Ascending aorta (tissue), 2 donors: ENCODE measurements at places on chromosomes 5 and 9.
A peak's percentile ranks its signal among the peaks of the same experiment; 100 is the strongest.

GRCh38 chr9:8494571-8494970 lies 695.0 kb upstream of the DMAC1 start:
- no peak overlapping the region for H3K27ac ChIP-seq
- H3K27me3 ChIP-seq: no peaks in the 10 kb centered on the region
- no peaks in the 10 kb centered on the region for H3K4me1 ChIP-seq
- no peaks in the 10 kb centered on the region for H3K36me3 ChIP-seq

DNA sequence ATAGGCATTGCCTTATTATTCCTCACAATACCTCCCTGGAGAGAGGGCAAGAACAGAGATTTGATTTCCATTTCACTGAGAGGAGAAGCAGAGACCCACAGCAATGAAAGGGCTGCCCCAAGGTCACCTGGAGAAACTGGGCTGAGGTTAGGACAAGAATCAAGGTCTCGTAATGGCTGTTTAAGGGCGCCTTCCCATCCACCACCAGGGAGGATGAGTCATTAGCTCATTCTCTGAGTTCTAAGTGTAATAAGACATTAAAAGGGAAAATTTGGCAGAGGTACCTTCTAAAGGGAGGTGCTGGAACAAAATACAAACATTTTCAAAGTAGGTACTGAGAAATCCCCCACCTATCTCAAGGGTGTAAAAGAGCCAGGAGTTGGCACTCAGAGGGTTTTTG lies 52.6 kb upstream of the TCERG1 start:
- H3K27me3 ChIP-seq: no peaks in the 10 kb centered on the region
- no peak for DNase-seq
- H3K4me3 ChIP-seq: no peak overlapping the region
- H3K27ac ChIP-seq: no peak overlapping the region
- H3K4me1 ChIP-seq: no peaks in the 10 kb centered on the region

- H3K4me1 ChIP-seq: no peaks in the 10 kb centered on the region
- no peaks in the 10 kb centered on the region for H3K36me3 ChIP-seq
- DNase-seq: no peak
Observed at GRCh38 chr5:33737697-33738096, 154.1 kb downstream of the ADAMTS12 start.

- H3K4me3 ChIP-seq: no peak overlapping the region
- no peaks in the 10 kb centered on the region for H3K4me1 ChIP-seq
- H3K27ac ChIP-seq: no peak overlapping the region
- DNase-seq: no peak
- no peaks in the 10 kb centered on the region for H3K36me3 ChIP-seq
Observed at GRCh38 chr5:53922508-53923498, 362.4 kb downstream of the NDUFS4 start.

DNA sequence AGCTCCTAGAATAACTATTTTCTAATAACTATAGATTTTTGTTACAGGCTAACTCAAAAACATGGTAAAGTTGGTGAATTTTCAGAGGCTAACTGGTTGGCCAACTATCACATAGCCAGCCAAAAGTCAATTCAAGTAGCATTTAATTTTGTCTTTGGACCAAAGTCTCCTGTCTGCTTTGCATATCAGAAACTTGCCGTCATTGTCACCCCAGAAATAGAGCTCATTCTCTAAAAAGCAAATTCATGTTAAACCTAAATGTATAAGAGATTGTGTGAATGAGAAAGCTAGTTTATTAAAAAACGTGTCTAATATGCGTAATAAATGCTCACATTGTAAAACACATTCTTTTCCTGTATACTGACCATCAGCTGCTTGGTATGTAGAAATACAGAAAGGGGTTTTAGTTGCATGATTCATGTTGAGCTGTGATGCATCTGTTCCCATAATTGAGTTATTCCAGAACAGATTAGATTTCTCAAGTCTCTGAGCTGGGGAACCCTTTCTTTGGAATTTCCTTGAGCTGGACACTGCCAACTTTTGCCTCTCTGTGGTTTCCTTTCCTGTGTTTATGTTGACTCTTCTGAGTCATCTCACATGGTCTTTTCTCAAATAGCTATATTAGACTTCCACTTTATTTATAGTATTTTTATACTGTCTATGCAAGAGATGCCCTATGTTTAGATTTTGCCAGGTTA lies 7.3 kb downstream of the SRFBP1 start:
- no peak overlapping the region for H3K4me3 ChIP-seq
- no peaks in the 10 kb centered on the region for H3K36me3 ChIP-seq

GRCh38 chr5:12316812-12317211 lies 412.6 kb upstream of the CTNND2 start:
- DNase-seq: no peak
- H3K4me3 ChIP-seq: no peak overlapping the region
- H3K4me1 ChIP-seq: no peaks in the 10 kb centered on the region
- H3K27ac ChIP-seq: no peak overlapping the region
- no peaks in the 10 kb centered on the region for H3K36me3 ChIP-seq

- H3K36me3 ChIP-seq: no peaks in the 10 kb centered on the region
- H3K27ac ChIP-seq: no peak overlapping the region
- no peaks in the 10 kb centered on the region for H3K4me1 ChIP-seq
Observed at GRCh38 chr9:94086486-94087345, 2.5 kb downstream of the PTPDC1 start.

GRCh38 chr5:68818057-68818695 lies 275.6 kb upstream of the SLC30A5 start:
- no peak overlapping the region for H3K27ac ChIP-seq
- H3K4me1 ChIP-seq: no peaks in the 10 kb centered on the region
- no peaks in the 10 kb centered on the region for H3K27me3 ChIP-seq
- no peaks in the 10 kb centered on the region for H3K36me3 ChIP-seq
- DNase-seq: no peak

GRCh38 chr5:38816083-38817030 lies 29.5 kb upstream of the OSMR start:
- H3K4me3 ChIP-seq: no peak overlapping the region
- H3K36me3 ChIP-seq: peaks cover 3% of the 10 kb centered on the region
- DNase-seq: no peak
- H3K4me1 ChIP-seq: no peaks in the 10 kb centered on the region

- no peaks in the 10 kb centered on the region for H3K27me3 ChIP-seq
- no peaks in the 10 kb centered on the region for H3K36me3 ChIP-seq
- no peak overlapping the region for H3K4me3 ChIP-seq
- H3K4me1 ChIP-seq: no peaks in the 10 kb centered on the region
- no peak for DNase-seq
- no peak overlapping the region for H3K27ac ChIP-seq
Observed at GRCh38 chr5:132797651-132798050, 15.5 kb upstream of the SOWAHA start.

GRCh38 chr9:96327694-96328352 lies 25.8 kb upstream of the HSD17B3 start:
- H3K36me3 ChIP-seq: peaks cover 2% of the 10 kb centered on the region
- no peak overlapping the region for H3K27ac ChIP-seq
- DNase-seq: peak; percentile 71
- H3K4me3 ChIP-seq: no peak overlapping the region
- no peaks in the 10 kb centered on the region for H3K27me3 ChIP-seq
- H3K4me1 ChIP-seq: no peaks in the 10 kb centered on the region

DNA sequence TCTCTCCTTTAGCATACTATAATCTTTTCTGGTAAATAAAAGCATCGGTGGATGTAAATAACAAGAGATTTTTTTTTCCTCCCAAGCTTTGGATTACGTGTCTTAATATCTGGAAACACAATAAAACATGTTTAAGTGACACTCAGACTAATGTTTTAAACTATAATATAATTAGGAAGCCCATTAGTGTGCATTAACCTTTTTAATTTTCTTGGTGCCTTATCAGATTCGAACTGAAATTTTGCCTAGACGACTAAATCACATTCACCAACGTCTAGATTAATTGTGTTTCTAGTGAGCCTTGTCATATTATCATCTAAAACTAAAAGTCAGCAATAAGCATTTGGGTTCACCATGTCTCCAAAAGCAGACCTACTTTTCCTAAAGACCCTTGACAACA lies 110.2 kb downstream of the CDH6 start:
- no peaks in the 10 kb centered on the region for H3K4me1 ChIP-seq
- H3K36me3 ChIP-seq: peaks cover 3% of the 10 kb centered on the region
- H3K27ac ChIP-seq: no peak overlapping the region

DNA sequence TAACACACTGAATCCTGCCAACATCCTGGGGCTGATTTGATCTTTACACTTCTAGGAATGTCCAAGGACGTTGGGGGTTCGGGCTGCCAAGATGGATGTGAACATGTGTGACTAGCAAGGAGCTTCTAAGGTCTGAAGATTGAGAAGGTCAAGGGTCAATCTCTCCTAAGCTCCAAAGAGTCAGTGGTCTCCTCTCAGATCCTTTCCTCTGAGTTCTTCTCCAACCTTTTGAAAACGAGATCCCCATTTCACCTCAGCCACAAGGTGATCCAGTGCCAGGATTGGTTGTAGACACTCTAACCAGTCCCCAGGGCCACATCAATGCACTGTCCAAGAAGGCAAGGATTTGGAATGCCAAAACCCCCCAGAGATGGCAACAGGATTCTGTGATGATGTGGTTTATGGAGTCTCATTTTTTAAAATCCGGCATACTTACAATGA lies 266.8 kb downstream of the NDUFS4 start:
- H3K36me3 ChIP-seq: no peaks in the 10 kb centered on the region
- H3K4me1 ChIP-seq: no peaks in the 10 kb centered on the region
- no peaks in the 10 kb centered on the region for H3K27me3 ChIP-seq
- H3K27ac ChIP-seq: no peak overlapping the region
- no peak for DNase-seq

- H3K27ac ChIP-seq: no peak overlapping the region
- H3K27me3 ChIP-seq: no peaks in the 10 kb centered on the region
- no peaks in the 10 kb centered on the region for H3K4me1 ChIP-seq
- DNase-seq: no peak
- peaks cover 83% of the 10 kb centered on the region for H3K36me3 ChIP-seq
Observed at GRCh38 chr5:31496891-31497290, 35.0 kb downstream of the DROSHA start.

DNA sequence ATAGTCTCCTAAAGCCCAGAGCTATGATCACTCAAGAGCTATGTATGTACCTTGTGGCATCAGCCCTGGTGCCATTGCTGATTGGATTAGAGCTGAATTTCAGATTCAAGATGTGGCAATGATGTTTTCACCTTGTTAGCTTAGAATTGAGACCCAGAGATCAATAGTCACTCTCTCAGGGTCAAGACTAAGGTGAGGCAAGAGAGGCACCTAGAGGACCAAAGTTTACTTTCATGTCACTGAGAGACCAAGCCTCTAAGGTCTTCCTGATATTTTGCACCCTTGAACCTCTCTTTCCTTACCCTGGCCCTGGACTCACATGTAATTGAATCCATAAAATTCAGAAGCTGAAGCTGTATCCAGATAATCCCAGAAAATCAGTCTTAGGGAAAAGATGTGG lies 42.8 kb downstream of the BAAT start:
- H3K4me1 ChIP-seq: no peaks in the 10 kb centered on the region
- no peak overlapping the region for H3K27ac ChIP-seq
- H3K4me3 ChIP-seq: no peak overlapping the region
- DNase-seq: no peak

GRCh38 chr9:120873512-120873911 lies 3.5 kb downstream of the PHF19 start:
- H3K4me3 ChIP-seq: no peak overlapping the region
- DNase-seq: no peak
- H3K27me3 ChIP-seq: no peaks in the 10 kb centered on the region
- peak overlapping the region; percentile 11 for H3K27ac ChIP-seq
- peaks cover 22% of the 10 kb centered on the region for H3K36me3 ChIP-seq
- H3K4me1 ChIP-seq: peaks cover 19% of the 10 kb centered on the region

GRCh38 chr5:8470489-8470888 lies 601.5 kb downstream of the MTRR start:
- no peak overlapping the region for H3K4me3 ChIP-seq
- no peak overlapping the region for H3K27ac ChIP-seq
- H3K4me1 ChIP-seq: no peaks in the 10 kb centered on the region
- no peak for DNase-seq
- H3K36me3 ChIP-seq: no peaks in the 10 kb centered on the region
- no peaks in the 10 kb centered on the region for H3K27me3 ChIP-seq

GRCh38 chr9:85534340-85534739 lies 207.4 kb downstream of the AGTPBP1 start:
- no peaks in the 10 kb centered on the region for H3K27me3 ChIP-seq
- peaks cover 2% of the 10 kb centered on the region for H3K4me1 ChIP-seq
- H3K27ac ChIP-seq: no peak overlapping the region
- H3K4me3 ChIP-seq: no peak overlapping the region

DNA sequence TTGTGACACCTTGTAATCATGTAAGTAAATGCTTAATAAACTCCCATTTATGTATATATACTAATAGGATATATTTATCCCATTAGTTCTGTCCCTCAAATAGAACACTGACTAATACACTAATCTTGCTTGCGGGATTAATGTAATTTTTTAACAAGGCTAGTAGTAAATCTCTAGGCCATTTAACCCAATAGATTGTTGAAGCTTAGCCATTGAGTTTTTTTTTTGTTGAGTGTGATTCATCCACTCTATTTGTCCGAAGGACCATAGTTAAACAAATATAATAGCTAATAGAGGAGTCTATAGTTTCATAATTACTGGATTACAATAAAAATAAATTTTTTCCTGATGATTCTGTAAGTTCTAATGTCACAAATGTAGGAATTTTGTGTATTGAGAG lies 474.4 kb downstream of the CDH9 start:
- H3K27me3 ChIP-seq: no peaks in the 10 kb centered on the region
- H3K4me3 ChIP-seq: no peak overlapping the region
- H3K27ac ChIP-seq: no peak overlapping the region
- no peaks in the 10 kb centered on the region for H3K4me1 ChIP-seq
- no peak for DNase-seq
- no peaks in the 10 kb centered on the region for H3K36me3 ChIP-seq

DNA sequence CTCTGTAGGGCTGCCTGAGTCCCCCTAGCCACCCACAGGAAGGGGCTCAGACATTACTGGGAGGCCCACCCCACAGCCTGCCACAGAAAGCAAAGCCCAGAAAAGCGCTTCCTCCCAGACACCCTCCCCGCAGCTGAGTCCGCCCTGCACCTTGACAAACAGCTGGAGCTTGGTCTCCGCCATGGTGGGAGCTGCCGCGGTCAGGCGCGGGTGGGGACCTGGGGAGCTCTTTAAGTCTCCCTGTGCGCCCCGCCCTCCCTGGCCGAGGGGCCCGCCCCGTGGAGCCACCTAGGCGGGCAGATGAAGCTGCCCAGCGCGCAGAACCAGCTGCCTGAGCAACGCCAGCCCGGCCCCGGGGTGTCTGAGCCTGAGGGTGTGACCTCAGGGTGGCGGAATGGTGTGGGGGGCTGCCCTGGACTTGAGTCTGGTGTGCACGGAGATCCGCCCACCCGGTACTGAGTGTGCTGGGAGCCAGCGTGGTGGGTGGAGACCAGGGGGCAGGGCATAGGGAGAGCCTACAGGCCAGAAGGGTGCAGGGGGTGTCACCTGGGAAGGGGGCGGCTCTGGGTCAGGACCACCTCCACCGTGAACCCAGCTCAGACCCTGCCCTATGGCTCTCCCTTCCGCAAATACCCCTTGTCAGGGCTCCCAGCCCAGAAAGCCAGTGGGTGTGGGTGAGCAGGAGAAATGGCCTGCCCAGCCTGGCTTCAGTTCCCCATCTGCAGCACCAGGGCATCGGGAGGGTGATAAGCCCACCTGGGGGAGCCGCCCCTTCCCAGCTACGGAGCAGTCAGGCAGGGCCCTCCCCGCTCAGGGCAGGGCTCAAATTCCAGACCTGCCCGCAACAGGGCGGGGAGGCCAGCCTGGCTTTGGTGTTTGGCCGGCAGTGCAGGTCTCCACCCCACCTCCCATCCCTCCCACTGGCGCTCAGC lies at the start of gene CLIC3:
CLIC3 (minus strand) TSS at position 208 of the 932 bp plus-strand sequence; CDS start at position 183, 25 bp downstream.
- peaks cover 29% of the 10 kb centered on the region for H3K4me1 ChIP-seq
- peak within 1 kb of the TSS; percentile 27 for H3K4me3 ChIP-seq
- H3K27me3 ChIP-seq: no peaks in the 10 kb centered on the region
- no peak for DNase-seq
- H3K27ac ChIP-seq: peak within 1 kb of the TSS; percentile 60

- H3K27ac ChIP-seq: no peak overlapping the region
- H3K36me3 ChIP-seq: no peaks in the 10 kb centered on the region
- no peak overlapping the region for H3K4me3 ChIP-seq
- DNase-seq: no peak
Observed at GRCh38 chr5:126360467-126360866, 62.7 kb upstream of the GRAMD2B start.
